ENCODE measurements at places on chromosomes 12 and 14.

DNA sequence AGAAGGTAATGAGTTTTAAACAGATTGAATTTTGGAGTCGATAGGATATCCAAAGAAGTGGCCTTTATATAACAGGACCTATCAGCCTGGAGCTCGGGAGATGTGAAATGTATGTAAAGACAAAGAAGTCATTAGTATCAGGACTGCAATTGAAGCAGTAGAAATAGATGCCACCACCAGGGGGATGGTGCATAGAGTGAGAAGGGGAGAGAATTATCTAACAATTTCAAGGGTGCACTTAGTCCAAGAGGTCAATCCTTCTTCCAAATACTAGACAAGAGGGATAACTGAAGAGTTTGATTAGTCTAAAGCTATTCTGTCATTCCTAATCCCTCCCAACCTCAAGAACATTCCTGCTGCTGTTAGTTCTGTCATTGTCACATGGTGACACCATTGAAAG is 127.8 kb downstream of the CFAP54 start:
- DNase-seq: peak; percentile 5

- no peak for DNase-seq
These were observed 18.2 kb downstream of the ERP29 start for GRCh38 chr12:112031472-112031871.

DNA sequence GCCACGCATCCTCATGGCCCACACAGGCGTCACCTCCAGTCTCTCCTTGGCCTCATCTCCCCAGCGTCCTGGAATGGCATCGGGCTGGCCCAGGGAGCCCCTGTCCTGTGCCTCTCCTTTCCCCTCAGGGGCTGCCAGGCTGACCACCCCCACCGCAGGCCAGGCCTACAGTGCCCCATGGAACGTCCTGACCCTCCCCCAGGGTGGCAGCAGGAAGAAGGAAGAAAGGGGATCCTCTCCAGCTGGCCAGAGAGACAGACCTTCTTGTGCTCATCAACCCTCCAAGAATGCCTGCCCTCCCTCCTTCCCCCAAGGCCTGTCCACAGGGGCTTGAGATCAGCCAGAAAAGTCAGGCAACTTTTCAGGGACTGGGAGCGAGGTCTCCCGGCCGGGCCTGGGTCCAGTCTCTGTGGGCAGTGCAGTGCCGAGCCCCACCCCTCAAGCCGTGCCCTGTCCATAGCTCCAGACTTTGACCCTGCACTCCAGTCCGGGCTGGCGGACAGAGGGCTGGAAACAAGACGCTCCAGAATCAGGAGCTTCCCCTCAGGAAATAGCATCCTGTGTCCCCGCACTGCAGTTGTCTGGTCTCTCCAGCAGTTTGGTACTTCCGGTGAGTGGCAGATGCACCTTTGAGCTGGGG is at the start of gene DAO:
DAO (plus strand) TSS at position 478 of the 640 bp plus-strand sequence. CDS start 4,915 bp downstream, outside the sequence.
- DNase-seq: no peak

DNA sequence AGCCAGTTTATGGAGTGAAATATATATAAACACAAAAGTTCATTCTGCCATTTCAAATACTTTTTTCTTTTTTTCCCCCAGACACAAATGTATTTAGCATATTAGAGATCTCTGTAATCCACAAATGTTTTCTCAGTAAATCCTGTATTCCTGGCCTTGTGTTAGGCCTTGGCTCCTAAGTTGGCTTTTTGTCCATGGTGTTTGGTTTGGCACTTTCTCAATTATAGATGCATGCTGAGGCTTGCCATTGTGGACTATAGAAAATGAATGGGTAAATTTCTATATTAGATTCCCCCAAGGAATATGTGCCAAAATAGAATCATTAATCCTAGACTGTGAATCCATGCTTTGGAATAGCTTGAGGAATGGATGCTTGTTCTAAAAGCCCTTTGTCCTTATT is 17.0 kb downstream of the RIC8B start:
- no peak for DNase-seq

DNA sequence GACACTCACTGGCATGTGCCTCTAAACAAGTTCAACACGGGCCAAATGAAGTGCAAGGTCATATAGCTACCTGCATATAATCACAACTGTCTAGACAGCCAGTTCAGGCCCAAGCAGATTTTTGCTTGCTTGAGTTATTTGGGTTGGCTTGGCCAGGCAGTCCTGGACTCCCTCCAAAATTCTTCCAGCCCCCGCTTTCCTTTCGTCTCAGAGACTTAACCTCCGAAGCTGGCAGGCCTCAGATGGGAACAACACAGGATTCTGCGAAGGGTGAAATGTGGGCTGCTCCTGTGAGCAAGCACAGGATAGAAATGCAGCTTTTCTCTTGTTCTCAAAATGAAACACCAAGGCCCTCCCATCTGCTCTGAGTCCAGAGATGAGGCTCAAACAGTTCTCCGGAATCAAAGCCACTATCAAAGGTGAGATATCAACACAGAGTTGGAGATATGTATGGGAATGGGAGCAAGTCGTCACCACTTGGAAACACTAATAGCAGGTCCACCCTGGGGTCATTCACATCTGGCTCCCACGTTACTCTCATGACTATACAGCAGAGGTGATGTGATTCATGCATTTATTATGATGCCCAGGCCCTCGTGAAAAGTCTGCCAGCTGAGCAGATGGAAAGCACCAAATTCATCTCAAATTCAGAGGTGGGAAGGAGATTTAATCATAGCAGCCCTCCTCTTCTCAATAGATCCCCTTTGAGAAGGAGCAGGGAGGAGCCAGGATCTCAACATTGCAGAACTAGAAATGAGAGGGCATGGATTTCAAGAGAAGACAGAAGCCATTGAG is 389.8 kb downstream of the NUAK1 start:
- no peak for DNase-seq

DNA sequence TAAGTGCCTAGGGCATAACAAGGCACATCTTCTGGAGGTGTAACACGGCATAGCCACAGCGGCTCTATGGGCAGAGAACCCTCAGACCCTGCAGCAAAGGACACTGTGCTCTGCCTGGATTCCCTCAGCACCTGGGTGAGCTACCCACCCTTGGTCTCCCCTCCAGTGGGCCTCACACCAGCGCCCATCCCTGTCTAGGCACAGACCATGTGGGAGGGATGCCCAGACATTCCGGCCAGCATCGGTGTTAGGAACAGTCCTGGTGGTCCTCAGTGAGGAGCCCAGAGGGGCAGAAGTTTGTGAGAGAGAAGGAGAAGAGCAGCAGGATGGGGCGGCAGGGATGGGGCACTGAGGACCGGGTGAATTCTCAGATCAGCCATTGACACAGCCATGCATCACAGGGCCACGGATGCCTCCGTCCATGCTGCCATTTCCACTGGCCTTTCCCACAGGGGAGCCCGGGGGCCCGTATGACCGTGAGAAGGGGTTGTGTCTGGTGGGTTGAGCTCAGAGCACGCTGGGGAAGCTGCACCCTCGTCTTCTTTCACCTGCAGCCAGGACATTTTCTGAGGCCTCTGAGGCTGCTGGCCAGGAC is 282.7 kb upstream of the SFSWAP start:
- no peak for DNase-seq

- peak; percentile 76 for DNase-seq
These were observed 637 bp downstream of the PTMS start for GRCh38 chr12:6766651-6767349.

- DNase-seq: no peak
These were observed 5.3 kb downstream of the CHGA start for GRCh38 chr14:92928258-92928629.

- no peak for DNase-seq
These were observed 105.1 kb downstream of the KTN1 start for GRCh38 chr14:55684956-55685584.

DNA sequence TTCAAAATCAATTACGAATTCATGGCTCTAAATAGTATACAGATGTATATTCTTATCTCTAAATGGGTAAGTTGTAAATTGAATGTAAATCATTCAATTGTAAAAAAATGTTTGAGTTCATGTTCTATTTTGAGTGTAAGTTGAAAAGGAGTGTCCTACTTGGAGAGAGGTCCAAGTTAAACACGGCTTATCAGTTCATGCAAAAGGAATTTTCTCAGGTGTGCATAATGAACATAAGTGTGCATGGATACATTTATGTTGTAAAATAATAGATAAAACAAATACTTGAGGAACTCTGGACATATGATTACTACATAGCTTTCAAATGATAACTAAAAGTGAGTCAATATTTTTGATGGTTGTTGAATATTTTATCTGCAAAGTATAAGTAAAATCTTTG is 79.5 kb downstream of the PPFIA2 start:
- no peak for DNase-seq

- no peak for DNase-seq
These were observed 103.2 kb upstream of the MDGA2 start for GRCh38 chr14:47778631-47779030.

DNA sequence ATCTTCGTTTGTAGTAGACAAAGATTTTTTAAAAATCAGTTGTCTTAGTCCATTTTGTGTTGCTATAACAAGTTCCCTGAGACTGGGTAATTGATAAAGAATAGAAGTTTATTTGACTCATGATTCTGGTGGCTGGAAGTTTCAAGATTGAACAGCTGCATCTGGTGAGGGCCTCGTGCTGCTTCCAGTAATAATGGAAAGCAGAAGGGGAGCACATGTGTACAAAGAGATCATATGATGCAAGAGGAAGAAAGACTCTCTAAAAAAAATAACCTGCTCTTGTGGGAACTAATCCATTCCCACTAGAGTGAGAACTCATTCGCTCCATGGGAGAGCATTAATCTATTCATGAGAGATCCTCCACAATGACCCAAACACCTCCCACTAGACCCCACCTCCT is 24.8 kb downstream of the MUCL1 start:
- DNase-seq: no peak

DNA sequence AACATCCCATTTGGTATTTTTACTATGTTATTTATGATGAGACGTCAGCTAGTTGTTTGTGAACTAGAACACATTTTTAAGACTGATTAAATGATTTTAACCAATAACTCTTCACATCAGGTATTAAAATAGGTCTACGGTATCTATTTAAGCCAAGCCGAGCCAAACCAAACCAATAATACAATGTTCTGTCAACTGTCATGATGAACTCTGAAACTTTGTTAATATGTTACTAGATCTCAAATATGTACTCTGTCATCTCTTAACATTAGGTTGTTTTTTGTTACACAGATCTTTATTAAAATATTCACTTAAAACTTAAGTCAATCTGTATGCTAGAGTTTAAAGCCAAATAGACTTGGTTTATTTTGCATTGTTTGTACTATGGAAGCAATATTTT is 1.0 kb downstream of the ART4 start:
- no peak for DNase-seq

GRCh38 chr12:20805921-20806320 is 4.6 kb upstream of the SLCO1B3 start:
- no peak for DNase-seq

GRCh38 chr14:97543221-97543620 is 746.0 kb downstream of the VRK1 start:
- no peak for DNase-seq

- no peak for DNase-seq
These were observed 9.3 kb downstream of the SLC48A1 start for GRCh38 chr12:47782372-47782770.

DNA sequence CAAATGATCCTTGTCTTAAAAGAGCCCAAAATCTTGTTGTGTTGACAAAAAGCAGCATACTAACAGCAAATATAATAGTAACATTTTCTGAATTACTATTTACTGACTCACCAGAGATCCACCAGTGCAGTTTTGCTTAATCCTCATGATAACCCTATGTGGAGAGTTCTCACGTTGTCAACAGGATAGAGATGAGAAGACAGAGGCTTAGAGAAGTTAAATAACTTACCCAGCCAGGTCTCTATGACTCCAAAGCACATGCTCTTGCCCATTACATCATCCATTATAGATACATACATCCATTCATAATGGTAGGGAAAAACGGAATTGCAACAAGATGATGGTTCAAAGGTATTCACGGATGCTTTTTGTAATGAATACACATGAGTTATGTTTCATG is 111.9 kb downstream of the PAX9 start:
- DNase-seq: no peak

DNA sequence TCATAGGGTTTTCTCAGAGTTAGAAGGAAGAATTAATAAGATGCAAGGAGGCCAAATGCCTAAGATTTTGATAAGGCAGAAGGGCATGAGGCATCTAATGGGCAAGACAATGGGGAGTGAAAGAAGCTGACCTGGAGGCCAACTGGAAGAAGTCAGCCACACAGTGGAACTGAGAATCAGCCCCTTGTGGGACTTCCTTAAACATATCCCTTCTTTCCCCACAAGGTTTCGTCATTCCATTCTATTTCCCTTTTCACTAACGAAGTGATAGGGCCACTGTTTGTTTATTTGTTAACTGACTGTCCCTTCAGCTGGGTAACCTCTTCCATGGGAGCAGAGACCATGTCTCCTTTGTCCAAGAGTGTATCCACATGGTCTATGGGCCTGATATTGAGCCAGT is 86.2 kb downstream of the HELB start:
- DNase-seq: no peak

DNA sequence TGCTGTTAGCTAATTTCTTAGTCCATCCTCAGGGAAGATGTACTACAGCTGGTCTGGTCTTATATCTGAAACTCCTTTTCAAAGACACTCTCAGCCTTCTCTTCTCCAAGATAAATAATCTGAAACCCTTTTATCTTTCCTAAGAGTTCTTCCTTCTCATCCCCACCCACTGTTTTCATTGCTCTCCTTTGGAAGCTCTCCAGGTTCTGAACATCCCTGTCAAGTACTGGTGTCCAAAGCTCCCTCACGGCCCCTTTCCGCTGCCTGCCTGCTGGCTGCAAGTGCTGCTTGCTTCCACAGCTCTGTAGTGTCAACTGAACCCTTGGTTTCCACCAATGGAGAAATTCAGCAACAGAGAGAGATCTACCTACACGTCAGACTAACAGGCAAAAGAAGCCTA is 6.6 kb upstream of the SLC6A13 start:
- no peak for DNase-seq

DNA sequence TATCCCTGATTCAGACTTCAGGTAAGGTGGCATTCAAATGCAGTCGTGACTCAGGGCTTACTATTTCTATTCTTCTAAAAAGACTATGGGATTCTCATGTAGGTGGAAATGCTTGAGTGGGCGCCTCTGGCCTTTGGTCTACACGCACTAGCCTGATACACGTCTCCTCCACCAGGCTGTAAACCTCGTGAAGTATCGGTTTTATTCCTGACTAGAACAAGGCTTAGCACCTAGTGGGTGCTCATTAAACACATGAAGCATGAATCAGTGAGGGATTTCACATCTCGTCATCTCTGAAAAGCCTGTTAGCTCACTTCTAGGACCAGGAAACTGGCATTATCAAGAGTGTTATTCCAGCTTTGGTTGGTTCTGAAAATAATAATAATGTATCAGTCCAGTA is 17.7 kb upstream of the HNF1A start:
- no peak for DNase-seq
